ENCODE measurements at places on chromosomes 2 and 18.

- no peak for DNase-seq
Measured at GRCh38 chr18:11454040-11454439, 155.4 kb upstream of the SLC35G4 start.

GRCh38 chr18:44568342-44568741 is 112.3 kb upstream of the SETBP1 start:
- no peak for DNase-seq

GRCh38 chr2:136765256-136766072 is at the start of gene THSD7B:
Gene THSD7B (plus strand): TSS chr2:136765545. CDS start chr2:136882179, 116,634 bp downstream.
- peak; percentile 30 for DNase-seq

- DNase-seq: no peak
Measured at GRCh38 chr2:144914622-144915318, 394.9 kb upstream of the ZEB2 start.

DNA sequence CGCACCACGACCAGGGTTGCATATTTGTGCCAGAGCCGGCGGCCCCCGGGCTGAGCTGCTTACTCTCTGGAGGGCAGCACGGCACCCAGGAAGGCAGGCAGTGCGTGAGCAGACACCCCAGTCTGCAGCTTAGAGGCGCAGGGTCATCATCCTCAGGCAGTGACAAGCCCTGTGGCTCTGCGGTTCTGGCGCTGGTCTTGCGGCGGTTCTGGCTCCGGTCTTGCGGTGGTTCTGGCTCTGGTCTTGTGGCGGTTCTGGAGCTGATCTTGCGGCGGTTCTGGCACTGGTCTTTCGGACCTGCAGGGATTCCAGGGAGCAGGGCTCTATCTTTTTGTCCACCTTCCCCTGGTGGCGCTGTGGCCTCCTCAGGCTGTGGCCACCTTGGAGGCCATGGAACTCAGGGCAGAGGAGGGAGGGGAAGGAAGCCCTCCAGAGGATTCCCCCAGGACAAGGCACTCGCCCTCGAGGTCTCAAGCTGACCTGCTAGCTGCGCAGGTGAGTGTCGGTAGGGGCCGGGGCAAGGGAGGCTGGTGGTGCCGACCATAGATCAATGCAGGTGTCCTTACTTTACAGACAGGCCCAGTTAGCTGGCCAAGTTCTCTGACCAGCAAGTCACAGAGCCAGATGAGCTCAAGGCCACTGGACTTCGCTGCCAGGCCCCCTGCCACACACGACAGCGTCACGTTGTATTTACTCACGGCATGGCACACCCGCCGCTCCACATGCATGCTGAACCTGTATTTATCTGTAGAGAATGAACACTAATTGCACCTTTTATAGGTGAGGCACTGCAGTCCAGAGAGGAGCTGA is 14.9 kb downstream of the ESPNL start:
- DNase-seq: no peak

DNA sequence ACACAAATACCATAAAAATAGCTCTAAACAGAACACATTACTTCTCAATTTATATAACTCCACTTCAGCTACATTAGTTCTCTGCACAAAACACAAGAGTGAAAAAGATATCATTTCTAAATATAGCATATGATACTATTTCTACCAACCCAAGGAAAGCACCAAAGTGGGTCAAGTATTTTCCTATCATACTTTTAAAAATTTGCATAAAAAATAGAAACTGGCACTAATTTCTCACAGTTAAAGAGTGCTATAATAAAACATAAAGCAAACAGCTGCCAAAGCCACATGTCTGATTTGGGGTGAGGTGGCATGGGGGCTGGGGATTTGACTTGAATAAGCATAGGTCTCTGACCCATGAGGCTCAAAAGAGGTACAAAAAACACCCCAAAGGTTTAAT is 61.5 kb downstream of the BARD1 start:
- no peak for DNase-seq

- DNase-seq: no peak
Measured at GRCh38 chr2:200350850-200351285, 44.4 kb downstream of the SPATS2L start.

GRCh38 chr2:176461098-176461808 is 192.0 kb downstream of the MTX2 start:
- DNase-seq: no peak

GRCh38 chr18:25080211-25080610 is 271.8 kb downstream of the ZNF521 start:
- no peak for DNase-seq

DNA sequence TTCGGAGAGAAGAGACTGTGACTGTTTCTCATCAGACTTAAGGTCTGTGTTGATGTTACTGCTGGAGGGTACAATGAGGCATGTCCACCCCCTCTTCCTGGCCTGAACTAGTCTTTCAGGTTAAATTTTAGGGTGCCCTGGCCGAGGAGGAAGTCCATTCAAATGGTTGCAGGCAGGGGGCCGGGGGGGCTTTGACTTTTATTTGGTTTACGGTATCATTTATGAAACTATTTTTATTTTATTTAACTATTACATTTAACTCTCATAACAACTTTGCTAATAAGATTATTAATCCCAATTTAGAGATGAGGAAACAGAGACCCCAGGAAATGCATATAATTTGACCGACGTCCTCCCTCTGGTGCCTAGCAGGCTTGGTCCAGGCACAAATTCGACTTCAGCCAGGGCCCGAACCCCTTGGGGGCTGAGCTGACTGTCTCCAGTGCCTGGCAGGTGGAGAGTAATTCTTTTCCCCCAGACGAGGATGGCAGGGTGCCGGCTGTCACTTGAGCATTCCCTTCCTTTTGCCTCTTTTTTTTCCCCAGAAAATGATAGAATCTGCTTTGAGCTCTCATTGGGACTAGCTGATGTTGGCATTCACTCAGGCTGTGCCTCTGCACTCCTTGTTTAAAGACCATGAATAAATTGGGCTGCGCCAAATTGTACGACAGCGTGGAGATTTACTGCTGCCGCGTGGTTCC is 255.3 kb upstream of the SALL3 start:
- no peak for DNase-seq

DNA sequence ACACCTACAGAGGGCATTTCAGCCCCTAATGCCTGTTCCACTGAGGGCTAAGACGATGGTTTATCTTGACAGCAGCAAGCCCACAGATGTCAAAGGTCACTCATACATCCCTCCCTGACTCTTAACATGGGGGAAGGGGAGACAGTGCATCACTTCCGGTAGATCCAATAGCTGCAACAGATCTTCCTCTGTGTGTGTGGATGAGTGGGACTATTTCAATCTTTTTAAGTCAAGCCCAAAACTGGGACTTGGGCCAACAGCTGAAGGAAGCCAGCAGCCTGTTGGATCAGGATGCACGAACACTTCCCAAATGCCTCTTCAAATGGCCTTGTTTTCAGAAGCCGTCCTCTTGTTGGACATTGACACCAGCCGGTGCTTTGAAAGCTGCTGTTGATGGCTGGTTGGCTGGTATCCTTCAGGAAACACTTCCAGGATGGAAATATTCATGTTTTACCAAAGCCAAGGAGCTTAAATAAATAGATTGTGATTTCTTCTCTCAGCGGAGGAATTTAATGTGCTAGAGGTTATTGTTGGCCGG is 59.2 kb downstream of the IL1R2 start:
- DNase-seq: peak; percentile 95

DNA sequence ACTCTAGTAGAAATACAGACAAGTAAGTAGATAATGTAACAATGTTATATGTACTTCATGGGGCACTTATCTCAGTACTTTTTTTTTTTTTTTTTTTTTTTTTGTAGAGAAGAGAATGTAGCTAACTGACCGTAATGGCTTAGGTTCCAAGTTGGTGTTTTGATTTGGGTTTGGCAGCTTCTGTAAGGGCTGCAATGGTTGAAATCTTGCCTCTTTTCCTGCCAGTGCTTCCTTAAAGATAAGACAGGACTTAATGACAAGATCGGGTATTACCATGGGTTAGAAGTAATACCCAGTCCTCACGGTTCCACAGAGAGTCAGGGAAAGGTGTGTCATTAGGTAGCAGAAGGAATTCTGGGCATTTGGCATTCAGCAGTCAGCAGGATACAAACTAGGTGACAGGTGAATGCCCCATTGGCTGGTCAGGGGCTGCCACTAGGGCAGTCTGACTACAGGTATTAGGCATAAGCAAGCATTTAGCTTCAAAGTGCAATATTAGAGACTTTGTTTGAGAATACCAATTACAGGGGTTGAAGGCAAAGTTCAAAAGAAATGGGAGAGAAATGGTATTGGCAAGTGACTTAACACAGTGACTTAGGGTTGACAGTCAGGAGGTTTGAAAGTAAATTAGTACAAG is 189.4 kb upstream of the RND3 start:
- DNase-seq: no peak

- no peak for DNase-seq
Measured at GRCh38 chr2:226813148-226813701, 13.6 kb upstream of the IRS1 start.

GRCh38 chr2:156229724-156230362 is 102.7 kb downstream of the NR4A2 start:
- DNase-seq: no peak

DNA sequence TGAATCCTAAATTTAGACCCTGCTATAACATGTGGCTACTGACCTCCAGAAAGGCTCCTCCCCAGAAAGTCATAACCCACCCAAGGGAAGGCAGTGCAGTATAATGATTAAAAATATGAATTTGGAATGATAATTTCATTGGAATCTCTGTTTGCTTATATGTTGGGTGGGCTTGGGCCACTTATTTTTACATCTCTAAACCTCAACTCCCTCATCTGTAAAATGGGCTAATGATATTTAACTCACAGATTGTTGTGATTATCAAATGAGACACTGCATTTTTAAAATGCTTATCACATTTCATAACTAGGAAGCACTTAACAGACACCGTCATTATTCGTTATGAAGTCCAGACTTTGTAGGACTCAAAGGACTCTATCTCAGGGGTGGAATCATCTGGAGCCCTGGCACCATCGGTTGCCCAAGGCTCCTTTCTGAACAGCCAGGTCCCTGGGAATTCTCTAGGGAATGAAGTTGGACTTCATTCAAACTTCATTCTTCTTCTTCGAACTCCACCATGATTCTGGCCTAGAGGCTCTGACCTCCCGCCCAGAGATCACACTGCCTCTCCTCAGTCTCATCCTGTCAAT is 33.1 kb upstream of the RMDN2 start:
- DNase-seq: no peak

- DNase-seq: no peak
Measured at GRCh38 chr18:12552879-12553242, 105.0 kb downstream of the SPIRE1 start.

DNA sequence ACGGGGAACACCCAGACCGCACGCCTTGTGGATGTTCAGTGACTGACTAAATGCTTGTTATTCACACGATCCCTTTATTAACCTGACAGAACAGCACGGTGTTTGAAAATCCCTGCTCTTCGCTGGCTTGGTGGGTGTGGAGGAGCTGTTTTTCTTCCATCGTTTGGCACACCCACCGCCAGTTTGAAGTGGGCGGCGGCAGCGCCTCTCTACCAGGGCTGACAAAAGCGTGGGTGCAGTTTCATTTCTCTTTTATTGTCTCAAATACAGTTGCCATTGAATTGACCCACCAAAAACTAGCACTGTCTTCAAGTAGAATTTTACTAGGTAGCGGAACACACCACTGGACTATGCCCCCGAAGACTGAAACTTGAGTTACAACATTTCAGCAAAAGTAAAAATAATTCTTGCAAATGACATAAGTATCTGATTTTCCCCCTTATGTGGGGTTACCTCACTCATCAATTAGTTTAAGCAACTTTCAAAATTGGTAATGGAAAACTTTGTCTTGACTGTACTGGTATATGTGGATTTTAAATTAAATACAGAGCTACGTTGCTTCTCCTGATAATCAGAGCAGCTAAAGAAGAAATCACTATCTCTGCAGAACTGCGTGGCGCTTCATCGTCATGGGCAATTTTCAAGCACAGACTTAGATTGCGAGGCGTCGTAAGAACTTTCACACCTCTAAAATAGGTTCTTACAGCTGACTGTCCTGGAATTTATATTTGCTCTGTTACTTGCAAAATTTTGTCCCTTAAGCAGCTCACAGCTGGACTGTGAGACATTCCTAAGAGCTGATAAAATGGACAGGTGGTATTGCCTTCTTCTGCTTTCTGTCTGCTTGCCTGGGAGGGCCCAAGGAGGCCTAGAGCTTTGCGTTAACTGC is 60.9 kb downstream of the LDLRAD4 start:
- DNase-seq: peak; percentile 7

DNA sequence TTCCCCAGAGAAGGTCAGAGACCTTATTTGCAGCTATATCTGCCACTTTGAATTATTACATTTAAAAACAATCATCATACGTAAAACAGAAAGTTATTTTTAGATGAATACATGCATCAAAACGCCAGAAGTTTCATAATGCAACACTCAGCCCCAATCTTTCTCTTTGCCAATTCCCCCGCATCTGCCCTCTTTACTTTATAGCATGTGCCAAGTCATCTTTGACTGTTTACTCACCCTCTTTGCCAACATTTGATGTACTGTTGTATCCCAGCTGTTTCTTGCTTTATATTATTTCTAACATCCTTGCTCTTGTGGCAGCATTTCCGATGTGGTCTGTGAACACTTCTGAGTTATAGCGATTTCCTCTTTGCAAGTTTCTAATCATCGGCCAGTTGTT is 86.2 kb downstream of the CRIM1 start:
- no peak for DNase-seq

DNA sequence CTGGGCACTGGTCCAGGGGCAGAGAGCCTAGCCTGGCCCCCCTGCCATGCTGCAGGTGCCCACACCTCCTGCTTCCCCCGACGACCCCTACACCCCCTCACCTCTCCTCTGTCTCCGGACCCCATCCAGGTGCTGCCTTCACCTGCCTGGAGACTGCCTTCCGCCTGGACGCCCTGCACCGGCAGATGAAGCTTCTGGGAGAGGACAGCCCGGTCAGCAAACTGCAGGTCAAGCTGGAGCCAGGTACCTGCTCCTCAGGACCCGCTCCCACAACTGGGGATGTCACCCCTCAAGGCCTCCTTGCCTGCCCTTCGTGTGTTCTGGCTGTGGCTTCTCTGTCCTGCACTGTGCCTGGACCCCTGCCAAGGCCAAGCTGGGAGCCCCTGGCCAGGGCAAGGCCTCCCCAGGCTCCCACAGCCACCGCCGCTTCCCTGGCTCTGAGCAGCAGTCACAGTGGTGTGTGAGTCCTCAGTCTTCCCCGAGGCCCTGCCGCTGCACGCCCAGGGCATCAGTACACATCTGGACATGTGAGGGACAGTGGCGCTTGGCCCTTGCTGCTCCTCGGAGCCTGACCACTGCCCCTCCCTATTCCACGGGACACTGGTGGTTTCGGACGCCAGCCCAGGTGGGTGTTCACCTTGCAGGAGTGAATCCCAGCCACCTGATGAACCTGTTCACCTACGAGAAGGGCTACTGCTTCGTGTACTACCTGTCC is 6.3 kb downstream of the RNPEPL1 start:
- no peak for DNase-seq

- peak; percentile 84 for DNase-seq
Measured at GRCh38 chr2:150485871-150486538, 1.5 kb downstream of the RND3 start.

DNA sequence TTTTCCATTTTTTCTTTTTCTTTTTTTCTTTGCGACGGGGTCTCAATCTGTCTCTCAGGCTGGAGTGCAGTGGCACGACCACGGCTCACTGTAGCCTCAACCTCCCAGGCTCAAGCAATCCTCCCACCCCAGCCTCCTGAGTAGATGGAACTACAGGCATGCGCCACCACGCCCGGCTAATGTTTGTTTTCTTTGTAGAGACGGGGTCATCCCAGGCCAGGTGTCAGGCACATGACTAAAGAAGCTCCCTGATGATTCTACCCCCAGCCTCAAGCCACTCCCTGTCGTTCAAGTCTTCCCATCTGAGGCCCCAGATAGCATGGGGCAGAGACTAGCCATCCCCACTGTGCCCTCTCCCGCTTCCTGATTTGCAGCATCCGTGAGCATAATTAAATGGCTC is 9.8 kb upstream of the FZD5 start:
- DNase-seq: no peak

- DNase-seq: no peak
Measured at GRCh38 chr2:24739354-24740025, 53.7 kb downstream of the PTRHD1 start.
